ENCODE measurements at places on chromosomes 2 and 18.

DNA sequence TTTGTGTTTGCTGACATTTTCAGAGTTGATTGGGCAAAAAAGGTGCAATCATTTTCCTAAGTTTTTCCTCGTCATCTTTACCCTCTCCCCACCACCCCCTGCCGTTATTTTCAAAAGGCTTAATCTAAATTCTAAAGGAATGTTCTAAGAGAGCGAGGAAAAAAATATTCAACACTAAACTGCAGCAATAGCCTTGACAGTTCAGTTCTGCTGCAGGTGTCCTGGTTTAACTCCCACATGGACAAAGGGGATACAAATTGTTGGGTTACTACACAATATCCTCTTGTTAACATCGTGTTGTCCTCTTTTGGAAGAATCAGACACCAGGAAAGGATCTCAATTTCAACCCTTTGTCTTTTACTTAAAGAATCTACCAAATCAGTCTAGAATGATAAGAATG is 696.5 kb downstream of the NRXN1 start:
- no peak for DNase-seq

DNA sequence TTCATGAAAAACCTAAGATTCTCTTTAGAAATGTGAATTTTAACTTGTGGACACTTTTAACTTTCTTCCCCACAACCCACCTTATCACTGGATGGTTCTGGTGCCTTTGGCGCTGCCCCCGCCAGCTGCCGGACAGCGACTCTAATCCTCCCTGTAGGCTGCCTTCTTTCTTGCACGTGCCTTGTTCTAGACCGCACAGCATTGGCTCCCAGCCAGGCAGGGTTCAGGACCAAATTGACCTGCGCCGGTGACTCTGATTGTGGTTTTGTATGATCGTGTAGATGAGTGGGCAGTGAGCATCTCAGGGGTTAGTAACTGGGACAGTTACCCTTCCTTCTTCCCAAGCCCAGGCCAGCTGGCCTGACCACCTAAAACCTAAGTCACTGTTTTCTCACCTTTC is 106.8 kb downstream of the ASAP2 start:
- no peak for DNase-seq

- DNase-seq, result no peak
Measured at GRCh38 chr2:43526994-43527393, 68.8 kb downstream of the THADA start.

DNA sequence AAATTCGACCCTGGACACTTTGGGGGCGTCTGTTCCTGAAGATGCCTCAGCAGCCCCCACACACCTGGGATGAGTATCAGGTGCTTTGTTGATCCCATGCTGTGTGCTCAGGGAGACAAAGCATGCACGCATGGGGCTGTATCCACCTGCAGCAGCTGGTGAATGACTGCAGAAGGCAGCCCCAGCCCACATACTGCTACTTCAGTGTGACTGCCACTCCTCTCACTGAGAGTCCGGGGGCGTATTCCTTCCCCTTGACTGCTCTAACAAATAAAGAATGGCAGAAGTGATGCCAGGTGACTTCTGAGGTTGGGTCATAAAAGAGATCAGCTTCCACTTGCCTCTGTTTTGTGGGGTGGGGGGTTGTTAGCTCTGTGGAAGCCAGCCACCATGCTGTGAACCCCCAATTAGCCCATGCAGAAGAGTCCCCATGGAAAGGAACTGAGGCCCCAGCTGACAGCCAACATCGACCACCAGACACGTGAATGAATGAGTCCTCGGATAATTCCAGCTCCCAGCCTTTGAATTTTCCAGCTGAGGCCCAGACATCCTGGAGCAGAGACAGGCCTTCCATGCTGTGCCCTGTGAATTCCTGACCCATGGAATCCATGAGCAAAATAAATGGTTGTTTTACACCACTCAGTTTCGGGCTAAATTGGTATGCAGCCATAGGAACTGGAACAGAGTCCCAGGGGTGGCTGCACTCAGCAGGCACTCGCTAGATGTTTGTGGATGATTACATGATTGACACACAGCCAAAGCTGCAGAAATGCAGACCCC is 289.3 kb downstream of the CELF4 start:
- no peak for DNase-seq

GRCh38 chr2:213419980-213420379 is 135.7 kb downstream of the SPAG16 start:
- no peak for DNase-seq

GRCh38 chr18:21262244-21262643 is 20.2 kb downstream of the GREB1L start:
- DNase-seq, result no peak

GRCh38 chr2:206482123-206482522 is 38.8 kb downstream of the ADAM23 start:
- DNase-seq, result no peak

DNA sequence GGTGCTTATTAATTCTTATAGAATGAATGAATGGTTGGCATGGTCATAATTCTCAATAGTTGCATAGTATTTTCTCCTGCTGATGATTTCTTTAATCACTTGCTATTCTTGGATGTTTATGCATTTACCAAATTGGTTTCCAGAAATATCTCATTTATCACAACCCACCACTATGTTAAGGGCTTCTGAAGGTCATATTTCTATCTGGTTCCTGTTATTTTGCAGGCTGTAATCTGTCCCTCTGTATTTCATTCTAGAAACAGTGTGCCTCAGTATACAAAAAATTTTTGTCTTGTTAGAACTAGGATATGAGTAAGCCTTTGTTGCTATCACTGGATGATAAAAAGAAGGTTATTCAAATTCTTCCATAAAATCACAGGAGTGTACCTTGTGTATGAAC is 6.1 kb upstream of the ATP8B1 start:
- DNase-seq, result no peak

DNA sequence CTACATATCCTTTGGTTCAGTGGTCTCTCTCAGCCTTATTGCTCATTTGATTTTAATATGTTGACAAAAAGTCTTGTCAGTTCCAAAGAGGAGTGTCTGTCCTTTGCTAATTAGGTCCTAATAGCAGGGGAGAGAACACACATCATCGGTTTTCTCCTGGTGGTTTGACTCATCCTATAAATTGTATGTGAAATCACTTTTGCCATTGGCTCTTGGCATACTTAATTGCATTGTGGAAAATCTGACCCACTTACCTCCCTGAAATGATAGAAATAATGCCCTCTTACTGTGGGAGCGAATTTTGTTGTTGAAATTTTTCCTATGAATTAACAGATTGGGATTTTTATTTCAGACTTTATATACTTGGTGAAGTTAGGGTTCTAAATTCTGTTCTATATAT is 58.3 kb downstream of the MTCL1 start:
- DNase-seq, result no peak

DNA sequence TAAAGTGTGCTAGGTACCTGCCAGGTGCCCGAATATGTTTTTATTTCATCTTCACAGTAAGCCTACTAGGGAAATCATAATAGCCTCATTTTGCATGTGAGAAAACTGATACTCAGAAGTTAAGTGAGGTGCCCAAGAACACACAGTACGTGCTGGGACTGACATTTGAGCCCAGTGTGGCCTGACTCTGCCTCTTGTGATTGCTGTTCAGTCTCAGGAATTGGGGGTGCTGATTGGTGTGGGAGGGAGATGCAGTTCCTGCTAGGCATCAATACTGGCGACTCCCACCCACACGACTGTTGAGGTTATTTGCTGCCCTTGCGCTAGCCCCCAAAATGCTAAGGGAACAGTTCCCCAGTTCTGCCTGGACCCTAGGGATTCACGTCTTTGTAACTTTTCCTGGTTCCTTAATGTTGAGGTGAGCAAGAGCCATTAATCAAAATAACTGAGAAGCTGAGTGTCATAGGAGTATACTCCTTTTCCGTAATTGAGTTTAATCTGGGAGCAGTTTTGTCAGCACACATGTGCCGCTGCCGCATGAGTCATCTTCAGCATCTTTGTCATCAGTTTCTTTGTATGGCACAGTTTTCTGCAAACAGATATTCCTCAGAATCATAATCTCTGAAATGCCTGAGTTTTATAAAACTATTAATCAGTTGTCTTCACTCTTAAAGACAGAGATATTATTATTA is 120.7 kb downstream of the NCK2 start:
- DNase-seq, result no peak

GRCh38 chr2:120313695-120314615 is 32.0 kb upstream of the INHBB start:
- DNase-seq, result no peak

DNA sequence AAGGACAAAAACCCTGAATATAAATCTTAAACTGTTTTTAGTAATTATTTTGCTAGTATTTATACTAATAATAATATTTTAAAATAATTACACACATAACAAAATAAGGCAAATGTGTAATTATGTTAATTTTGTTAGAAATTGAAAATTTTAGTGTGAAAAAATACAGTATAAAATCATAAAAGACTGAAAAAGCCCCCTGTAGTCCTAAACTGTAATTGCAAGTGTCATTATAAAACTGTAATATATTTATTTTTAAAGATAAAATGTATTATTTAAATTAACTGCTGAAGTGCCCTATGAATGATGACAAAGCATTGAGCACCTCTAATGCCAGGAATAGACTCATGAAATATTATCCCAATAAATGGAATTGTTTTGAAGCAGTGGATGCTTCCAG is 1117.7 kb downstream of the CBLN2 start:
- no peak for DNase-seq

- DNase-seq, result no peak
Measured at GRCh38 chr2:45178359-45178758, 169.1 kb upstream of the SIX2 start.

GRCh38 chr2:116692988-116693387 is 1121.5 kb upstream of the DDX18 start:
- no peak for DNase-seq

Measured in right forelimb (tissue), 1 donor.